Hematopoietic multipotent progenitor cell treated with erythropoietin and hydrocortisone succinate and interleukin-3 and kit ligand, for 6 days (in vitro differentiated cells): ENCODE measurements at places on chromosomes 16 and 17.
A peak's percentile ranks its signal among the peaks of the same experiment; 100 is the strongest.

DNA sequence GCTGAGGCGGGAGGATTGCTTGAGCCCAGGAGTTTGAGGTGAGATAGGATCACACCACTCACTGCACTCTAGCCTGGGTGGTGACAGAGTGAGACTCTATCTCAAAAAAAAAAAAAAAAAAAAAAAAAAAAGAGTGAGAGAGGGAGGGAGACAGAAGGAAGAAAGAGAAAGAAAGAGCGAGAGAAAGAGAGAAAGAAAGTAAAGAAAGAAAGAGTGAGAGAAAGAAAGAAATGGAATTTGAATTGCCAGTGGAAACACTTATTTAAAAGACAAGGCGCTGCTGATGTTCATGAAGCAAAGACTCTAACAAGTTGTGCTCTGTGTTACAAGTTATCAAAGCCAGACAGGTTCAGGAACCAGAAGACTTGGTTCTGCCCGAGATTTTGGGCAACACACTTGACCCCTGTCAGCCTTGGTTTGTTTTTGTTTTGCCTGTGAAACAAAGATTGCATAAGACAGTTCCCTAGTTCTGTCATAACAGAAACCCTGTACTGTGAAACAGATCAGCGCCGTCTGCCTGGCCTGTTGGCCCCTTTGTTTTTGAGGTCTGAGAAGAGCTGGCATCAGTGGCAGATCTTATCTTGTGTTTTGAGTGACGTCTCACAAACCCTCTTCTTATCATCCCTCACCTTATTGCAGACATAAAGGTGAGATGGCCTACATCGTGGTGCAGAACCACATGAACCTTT, 55.4 kb upstream of the ENDOV start:
- DNase-seq, result no peak

DNA sequence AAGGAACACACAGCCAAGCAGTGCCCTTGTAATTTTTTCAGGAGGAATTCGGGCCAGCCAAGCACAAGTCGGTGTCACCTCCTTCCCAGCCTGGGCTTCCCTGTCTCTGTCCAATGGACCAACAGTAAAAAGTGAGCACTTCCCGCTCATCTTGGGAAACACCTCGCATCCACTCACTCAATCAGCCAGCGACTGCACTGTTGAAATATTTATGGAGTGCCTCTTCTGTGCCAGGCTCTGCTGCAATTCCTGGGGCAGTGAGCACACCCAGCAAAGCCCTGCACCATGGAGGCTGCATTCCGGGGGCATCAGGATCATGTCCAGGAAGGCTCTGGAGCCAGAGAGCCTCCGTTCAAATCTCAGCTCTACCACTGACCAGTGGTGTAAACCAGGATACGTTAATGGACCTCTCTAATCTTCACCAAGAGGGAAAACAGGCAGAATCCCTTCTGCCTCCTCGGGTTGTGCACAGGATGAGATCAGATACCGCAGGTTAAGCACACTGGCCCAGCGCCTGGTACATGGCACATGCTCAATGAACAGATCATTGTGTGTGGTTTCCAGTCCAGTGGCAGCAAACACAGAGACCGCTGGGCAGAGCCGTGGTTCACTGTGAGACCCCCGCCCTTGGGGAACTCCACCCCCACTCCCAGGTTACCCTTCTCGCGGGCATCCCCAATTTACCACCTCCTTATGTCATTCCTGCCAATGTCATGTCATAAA, 194.3 kb downstream of the ZNF423 start:
- no peak for DNase-seq

- no peak for DNase-seq
Observed at GRCh38 chr16:84382396-84382795, 14.1 kb downstream of the ATP2C2 start.

DNA sequence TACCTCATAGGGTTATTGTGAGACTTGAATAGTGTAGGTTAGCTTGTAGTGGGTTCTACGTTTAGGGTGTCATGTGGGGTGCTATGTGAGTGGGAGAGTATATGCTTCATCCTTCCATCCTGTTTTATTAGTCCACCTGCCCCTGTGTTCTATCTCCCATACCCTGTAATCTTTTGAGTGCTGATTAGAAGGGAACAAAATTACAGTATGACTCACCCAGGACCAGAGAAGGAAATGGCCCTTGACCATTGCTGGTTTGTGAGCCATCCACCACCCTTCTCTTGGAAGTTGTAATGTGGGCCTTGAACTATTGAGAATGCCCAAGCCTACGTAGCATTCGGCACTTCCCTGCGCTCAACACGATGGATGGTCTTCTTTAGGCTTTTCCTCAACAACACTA, 17.1 kb downstream of the SAP30BP start:
- no peak for DNase-seq

GRCh38 chr17:64661976-64662773, at the start of gene SMURF2:
TSS of gene SMURF2 (minus strand) at chr17:64662307. CDS start at chr17:64661880, 427 bp downstream.
- peak; percentile 79 for DNase-seq

DNA sequence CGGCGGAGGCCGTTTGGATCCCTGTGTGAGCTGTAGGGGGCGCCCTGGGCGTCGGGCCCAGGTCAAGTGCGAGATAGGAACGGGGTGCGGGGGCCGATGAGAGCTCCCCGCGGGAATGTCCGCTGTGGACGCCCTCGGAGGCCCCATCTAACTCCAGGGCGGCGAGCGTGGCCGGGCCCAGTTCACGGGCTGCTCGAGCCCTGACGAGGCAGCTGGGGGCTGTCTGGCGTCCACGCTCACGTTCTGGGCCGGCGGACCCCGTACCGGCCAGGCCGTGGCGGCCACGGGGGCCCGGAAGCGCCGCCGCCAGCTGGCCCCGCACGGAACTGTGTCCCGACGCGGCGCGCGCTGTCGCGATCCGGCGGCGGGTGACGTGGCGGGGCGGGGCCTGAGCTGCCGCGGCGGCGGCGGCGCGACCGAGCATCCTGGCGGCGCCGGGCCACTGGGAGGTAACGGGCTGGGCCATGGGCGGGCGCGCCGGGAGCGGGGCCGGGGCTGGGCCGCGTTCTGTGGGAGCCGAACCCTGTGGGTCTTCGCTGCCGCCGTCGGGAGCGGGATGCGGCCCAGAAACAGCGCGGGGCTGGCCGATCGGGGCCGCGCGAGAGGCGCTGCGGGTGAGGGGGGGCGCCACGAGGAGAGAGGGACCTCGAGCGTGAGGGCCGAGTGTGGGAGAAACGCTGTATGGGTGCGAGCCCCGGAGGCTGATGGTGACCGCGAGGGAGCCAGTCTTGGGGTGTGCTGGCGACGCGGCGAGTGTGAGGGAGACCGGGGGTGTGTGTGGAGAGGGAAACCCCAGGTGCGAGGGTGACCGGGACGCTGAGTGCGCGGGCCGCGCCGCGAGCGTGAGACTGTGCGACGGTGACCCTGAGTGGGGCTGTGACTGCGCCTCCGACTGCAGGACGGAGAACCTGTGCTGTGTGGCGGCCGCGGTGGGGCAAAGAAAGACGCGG, at the start of gene SLC7A6:
TSS of gene SLC7A6 (plus strand) at position 399 of the 950 bp plus-strand sequence. CDS start 10,201 bp downstream, outside the sequence.
- DNase-seq, result peak; percentile 87

GRCh38 chr17:68564415-68565111, 36.6 kb downstream of the FAM20A start:
- DNase-seq, result no peak

DNA sequence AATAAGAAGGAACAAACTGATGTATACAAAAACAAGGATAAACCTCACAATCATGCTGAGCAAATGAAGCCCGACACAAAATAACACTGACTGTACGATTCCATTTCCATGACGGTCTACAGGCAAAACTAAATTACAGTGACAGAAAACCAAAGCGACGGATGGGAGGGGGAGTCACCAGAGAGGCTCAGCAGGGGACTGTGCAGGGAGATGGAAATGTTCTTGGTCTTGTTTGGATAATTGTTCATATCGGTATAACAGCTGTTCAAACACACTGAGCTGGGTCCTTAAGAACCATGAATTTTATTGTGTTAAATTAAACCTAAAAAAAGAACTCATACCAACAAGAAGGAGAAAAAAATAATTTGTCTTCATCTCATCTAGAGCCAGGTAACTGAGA, 97.8 kb downstream of the NXN start:
- DNase-seq, result no peak

DNA sequence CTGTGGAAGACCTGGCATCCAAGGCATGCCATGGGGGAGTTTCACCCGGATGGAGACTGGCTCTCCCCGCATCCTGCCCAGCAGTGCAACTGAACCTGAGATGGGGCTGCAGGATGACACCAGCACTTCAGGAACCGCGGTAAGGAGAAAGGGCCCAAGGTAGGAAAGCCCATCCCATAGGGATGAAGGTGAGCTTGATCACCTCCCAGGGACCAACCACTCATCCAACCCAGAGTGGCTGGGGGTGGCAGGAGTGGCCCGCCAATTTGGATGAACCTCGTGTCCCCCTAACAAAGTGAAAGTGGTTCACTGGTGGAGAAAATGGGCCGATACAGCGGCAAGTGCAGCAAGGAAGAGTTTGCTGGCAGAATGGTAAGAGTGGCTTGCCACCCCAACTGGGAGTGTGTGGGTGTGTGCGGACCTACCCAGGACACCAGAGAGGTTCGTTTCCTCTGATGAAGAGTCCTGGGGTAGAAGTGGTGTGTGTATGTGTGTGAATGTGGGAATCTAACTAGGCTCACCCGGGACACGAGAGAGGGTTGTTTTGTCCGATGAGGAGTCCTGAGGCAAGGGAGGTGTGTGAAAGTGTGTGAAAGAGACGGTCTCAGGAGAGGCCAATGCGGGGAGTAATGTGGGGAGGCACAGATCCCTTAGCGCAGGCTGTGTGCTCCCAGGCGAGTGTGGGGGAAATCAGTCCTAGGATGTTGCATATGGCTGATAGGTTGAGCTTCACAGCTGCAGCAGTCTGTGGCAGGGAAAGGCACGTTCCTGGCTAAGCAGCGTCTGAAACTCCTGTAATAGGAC, 22.6 kb downstream of the ACSM1 start:
- peak; percentile 46 for DNase-seq

- DNase-seq, result no peak
Observed at GRCh38 chr17:30232015-30232823, 3.3 kb downstream of the SLC6A4 start.

DNA sequence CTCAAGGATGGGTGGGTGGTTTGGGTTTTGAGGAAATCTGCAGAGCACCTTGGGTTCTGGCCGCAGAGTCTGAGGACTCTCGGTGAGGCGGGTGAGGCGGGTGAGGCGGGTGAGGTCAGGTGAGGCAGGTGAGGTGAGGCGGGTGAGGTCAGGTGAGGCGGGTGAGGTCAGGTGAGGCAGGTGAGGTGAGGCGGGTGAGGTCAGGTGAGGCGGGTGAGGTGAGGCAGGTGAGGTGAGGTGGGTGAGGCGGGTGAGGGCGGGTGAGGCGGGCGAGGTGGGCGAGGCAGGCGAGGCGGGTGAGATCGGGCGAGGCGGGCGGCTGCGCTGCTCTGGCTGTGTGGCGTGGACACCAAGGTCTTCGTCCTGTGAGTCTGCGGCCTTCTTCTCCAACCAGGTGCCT, 24.1 kb upstream of the RPL13 start:
- no peak for DNase-seq

DNA sequence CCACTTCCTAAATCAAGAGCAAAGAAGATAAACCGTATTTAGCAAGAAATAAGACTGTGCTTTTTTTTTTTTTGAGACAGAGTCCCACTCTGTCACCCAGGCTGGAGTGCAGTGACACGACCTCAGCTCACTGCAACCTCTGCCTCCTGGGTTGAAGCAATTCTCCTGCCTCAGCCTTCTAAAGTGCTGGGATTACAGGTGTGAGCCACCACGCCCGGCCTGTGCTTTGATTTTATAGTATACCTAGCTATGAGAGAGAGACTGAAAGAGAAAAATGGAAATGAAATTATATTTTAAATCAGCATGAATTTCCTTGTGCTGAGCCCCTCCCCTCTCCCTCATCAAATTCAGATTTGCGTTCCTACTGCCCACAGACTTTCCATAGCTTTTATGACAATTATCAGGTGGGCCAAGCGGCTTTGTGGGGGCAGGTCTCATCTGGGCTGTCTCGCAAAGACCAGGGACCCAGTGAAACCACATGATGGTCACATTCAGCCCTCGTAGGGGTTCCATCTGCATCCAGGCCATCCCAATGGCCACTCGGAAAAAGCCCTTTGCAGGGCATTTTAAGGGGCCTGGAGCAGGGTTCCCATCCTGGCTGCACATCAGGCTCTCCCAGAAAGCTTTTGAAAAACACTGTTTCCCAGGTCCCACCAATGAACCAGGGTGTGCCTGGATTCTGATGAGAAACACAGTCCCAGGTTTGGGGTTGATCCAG, 8.5 kb downstream of the CACNG1 start:
- DNase-seq, result no peak

DNA sequence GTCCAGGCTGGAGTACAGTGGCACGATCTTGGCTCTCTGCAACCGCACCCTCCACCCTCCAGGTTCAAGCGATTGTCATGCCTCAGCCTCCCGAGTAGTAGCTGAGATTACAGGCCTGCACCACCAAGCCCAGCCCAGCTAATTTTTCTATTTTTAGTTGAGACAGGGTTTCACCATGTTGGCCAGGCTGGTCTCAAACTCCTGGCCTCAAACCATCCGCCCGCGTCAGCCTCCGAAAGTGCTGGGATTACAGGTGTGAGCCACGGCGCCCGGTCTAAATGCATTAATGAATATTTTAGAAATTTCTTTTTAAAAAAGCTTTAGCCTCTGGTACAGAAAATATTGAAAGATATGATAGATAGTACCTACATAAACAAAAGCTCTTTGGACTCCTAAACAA, 95.0 kb downstream of the DNAH9 start:
- no peak for DNase-seq

DNA sequence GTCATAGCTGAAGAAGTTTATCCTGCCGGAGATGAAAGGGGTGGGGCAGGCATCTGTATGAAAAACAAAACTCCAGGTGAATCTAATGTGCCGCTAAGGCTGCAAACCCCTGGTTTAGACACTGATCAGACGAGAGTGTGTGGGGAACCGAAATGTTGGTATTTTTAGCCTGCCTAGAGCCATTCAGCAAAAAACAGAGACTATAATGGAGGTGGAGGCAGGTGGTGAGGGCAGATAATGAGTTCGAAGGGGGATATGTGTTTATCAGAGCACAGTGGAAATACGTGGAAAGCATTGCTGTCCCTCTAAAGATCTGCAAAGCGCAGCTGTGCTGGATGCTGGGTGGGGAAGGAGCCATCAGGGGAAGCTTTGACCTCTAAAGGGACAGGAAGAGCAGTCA, 127.5 kb upstream of the WSCD1 start:
- peak; percentile 27 for DNase-seq

- DNase-seq, result no peak
Observed at GRCh38 chr16:10611825-10612342, 31.5 kb upstream of the EMP2 start.

- no peak for DNase-seq
Observed at GRCh38 chr17:73262676-73263642, 1.3 kb upstream of the CPSF4L start.

- DNase-seq, result no peak
Observed at GRCh38 chr16:85069171-85069570, 41.6 kb downstream of the KIAA0513 start.

DNA sequence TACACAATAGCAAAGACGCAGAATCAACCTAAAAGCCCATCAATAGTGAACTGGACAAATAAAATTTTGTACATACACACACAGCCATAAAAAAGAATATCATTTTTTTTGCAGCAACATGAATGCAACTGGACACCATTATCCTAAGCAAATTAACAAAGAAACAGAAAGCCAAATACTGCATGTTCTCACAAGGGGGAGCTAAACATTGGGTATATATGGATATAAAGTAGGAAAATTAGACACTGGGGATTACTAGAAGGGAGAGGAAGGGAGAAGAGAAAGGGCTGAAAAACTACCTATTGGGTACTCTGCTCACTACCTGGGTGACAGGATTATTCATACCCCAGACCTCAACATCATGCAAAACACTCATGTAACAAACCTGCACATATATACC, 28.2 kb downstream of the ADAMTS18 start:
- DNase-seq, result no peak

- DNase-seq, result no peak
Observed at GRCh38 chr16:8588682-8589056, 1.6 kb downstream of the TMEM114 start.

- no peak for DNase-seq
Observed at GRCh38 chr17:68417317-68417716, 40.0 kb downstream of the WIPI1 start.

GRCh38 chr16:5903832-5904231, 806.2 kb upstream of the EEF2KMT start:
- no peak for DNase-seq
